Muscle of back (tissue), 13 donors: ENCODE measurements at places on chromosomes 1 and 21.
A peak's percentile ranks its signal among the peaks of the same experiment; 100 is the strongest.

DNA sequence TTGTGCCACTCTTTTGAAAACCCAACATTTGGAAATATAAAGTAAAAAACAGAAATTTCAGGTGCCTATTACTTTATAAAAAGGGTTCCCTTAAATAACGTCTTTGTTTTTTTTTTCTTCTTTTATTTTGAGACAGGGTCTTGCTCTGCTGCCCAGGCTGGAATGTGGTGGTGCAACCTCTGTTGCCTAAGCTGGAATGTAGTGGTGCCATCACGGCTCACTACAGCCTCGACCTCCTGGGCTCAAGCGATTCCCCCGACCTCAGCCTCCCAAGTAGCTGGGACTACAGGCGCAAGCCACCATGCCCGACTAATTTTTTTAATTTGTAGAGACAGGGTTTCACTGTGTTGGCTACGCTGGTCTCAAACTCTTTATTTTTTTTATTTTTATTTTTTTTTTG lies 110.2 kb upstream of the HNRNPU start:
- no peak for DNase-seq

DNA sequence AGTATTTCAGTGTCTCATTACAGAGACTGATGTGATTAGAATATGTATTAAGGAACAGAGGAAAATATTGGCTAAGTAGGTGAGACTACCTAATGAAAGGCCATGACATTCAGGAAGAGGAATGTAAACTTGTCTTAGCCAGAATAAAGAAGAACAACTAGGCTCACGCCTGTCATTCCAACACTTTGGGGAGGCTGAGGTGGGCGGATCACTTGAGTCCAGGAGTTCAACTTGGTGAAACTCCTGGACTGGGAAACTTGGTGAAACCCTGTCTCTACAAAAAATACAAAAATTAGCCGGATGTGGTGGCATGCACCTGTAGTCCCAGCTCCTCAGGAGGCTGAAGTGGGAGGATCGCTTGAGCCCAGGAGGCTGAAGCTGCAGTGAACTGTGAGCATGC lies 14.8 kb upstream of the CACYBP start:
- no peak for DNase-seq

- no peak for DNase-seq
These were observed 134.2 kb downstream of the RWDD3 start for GRCh38 chr1:95368178-95368577.

DNA sequence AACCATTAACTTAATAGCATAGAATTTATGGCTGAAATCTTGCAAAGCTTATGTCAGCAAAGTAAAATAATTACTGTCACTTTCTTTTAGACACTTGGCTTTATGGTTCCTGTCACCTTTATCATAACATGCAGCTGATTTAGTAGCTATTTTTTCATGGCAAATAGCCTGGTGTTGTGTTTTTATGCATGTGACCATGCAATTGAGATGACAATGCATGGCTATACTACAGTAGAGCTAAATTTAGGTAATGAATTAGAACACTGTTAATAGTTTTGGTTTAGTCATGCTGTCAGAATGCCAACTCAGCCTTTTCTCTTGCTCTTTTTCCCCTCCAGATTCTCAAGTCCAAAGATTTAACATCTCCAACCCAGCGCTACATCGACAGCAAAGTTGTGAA lies 88.6 kb downstream of the TGFB2 start:
- DNase-seq = peak; percentile 45

DNA sequence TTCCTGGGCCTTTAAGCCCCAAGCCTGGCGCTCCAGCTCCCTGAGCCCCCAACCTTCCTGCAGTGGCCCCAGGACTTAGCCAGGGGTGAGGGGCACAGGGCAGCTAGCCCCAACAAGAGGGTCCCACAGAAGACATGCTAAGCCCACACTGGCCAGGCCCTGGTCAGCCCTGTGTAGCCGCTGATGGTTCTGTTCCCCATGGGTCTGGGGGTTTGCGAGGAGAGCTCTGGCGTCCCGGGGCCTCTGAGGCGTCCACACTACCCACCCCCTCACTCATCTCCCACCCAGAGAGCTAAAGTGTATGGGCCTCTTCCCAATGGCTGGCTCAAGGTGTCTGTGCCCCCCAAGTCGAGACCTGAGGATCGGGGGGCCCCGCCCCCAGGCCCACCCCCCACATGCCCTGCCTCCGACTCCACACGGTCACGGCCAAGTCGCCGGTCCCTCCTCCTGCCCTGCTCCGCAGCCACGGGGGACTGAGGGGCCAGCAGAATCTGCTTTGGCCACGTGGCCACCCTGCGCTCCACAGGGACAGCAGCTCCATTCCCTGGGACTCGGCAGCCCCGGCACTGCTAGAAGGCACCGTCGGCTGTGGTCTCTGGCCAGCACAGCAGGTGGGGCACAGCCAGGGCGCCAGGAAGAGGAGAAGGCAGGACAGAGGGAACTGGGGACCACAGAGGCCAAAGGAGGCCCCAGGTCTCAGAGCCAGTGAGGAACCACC lies 7.8 kb downstream of the TNFRSF18 start:
- DNase-seq = no peak

- DNase-seq = no peak
These were observed 52.8 kb upstream of the STUM start for GRCh38 chr1:226495716-226496115.

- DNase-seq = no peak
These were observed 26.9 kb downstream of the SOD1 start for GRCh38 chr21:31686272-31686915.

DNA sequence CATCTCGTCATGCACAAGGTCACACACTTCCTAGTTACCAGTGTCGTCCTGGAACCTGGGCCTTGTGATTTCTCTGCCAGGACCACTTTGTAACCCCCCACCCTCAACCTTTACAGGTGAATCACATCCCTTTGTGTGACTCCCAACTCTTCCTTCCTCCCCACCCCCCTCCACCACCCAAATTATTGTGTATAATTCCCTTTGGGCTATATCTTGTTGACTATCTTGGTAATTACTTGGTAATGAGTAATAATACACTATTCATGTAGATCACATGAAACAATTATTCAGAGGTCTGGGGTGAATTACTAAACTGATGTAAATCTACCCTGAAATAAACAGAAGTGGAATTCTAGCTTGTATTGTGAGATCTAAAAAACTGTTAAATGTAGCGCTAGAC lies 1.7 kb downstream of the KCNK1 start:
- DNase-seq = no peak
